ENCODE measurements at places on chromosomes 3 and 15.

- no peak for DNase-seq
Measured at GRCh38 chr3:38662544-38662943, 13.1 kb upstream of the SCN5A start.

- DNase-seq = no peak
Measured at GRCh38 chr3:141485641-141486495, 959 bp upstream of the RASA2 start.

DNA sequence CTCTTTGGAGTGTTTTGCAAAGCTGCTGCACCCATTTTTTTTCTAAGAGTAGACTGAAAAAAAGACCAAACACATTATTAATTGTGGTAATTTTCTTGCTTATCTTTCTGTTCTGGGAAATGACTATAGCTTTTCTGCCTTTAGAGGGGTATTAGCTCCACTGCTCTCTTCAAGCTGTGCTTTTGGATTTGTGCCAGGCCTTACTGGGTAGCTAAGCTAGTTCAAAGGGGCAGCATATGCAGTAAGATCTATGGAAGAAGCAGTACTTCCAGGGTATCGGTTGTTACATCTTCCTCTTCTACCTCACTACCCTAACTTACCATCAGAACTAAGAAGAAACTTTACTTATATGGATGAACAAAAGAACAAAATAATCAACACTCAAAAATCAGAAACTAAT lies 28.7 kb upstream of the ARIH1 start:
- no peak for DNase-seq

DNA sequence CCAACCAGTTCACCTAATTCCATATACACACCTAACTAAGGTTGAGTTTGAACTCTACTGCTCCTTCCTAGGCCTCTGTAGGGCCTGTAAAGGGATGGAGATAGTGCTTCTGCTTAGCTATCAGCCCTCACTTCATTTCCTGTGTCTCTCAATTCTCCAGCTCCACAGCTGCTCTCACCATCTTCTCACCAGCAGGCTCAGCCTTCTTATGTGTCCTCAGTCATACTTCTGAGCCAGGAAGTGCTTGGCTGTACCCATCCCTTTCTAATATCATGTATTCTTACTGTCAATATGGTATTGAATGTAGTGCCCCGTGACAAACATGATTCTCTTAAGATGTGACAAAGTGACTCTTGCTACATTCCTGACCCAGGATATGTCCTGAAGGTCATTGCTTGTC lies 116.9 kb downstream of the SLC9A9 start:
- DNase-seq = no peak
